ENCODE measurements at places on chromosomes 7 and 10.

- DNase-seq = no peak
These were observed 91.7 kb upstream of the ADCY1 start for GRCh38 chr7:45482451-45482850.

DNA sequence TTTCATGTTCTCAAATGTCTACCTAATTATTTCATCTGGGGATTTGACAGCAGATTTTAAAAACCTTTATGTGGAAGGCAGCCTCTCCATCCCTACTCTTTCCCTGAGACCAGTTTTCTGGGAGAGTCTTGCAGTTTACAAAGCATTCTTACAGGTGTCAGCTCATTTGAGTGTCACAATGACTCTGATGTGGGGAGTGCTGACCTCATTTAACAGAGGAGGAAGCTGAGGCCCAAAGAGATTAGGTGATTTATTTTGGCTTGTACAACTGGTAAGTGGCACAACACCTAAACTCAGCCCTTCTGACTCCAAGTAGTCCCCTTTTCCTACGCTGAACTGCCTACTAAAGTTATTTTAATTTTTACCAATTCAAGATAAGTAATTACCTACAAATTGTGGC, 33.3 kb upstream of the MAT1A start:
- DNase-seq = no peak

DNA sequence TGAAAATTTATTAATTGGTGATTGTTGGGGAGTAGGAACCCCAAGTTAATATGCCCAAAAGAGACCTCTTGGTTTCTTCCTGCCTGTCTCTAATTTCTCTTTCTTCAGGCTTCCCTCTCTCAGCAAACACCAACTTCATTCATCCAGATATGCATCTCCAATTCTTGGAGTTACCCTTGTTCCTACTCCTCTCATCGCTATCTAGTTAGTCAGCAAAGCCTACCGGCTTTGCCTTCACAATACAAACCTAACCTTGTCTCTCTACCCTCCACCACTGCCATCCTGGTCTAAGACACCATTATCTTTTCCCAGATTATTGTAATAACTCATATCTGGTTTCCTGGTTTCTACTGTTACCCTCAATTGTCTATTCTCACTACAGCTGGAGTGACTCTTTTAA, 47.9 kb downstream of the MRPL32 start:
- no peak for DNase-seq

- no peak for DNase-seq
These were observed 165.7 kb downstream of the PARD3 start for GRCh38 chr10:34649385-34649784.

- no peak for DNase-seq
These were observed 140.1 kb downstream of the DYNC2I1 start for GRCh38 chr7:158996214-158997109.
